ENCODE measurements at places on chromosomes 1 and 21.

GRCh38 chr1:118158924-118159323, 26.1 kb downstream of the SPAG17 start:
- DNase-seq = no peak

GRCh38 chr1:232610192-232610901, 19.6 kb downstream of the SIPA1L2 start:
- no peak for DNase-seq

- DNase-seq = no peak
These were observed 430.6 kb upstream of the BRINP3 start for GRCh38 chr1:190908246-190908645.

- no peak for DNase-seq
These were observed 47.6 kb downstream of the ATP1A1 start for GRCh38 chr1:116420417-116421200.

DNA sequence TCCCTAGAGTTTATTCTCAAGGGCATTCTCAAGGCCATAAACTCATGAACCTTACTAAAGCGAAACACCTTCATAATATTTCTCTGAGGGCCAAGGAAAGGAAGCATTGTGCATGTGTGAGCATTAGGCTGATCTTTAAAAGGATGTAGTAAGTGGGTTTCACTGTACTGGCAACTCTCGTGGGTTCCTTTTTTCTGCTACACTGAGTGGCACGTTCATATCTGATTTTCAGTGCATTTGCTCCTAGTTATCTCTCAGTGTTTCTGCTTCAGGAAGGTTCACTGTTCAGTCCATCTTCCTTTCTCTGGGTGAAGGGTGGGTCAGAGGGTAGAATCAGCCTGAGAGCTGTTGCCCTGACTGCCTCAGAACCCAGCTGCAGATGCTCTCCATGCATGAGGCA, 192.8 kb upstream of the ADGRL2 start:
- no peak for DNase-seq

DNA sequence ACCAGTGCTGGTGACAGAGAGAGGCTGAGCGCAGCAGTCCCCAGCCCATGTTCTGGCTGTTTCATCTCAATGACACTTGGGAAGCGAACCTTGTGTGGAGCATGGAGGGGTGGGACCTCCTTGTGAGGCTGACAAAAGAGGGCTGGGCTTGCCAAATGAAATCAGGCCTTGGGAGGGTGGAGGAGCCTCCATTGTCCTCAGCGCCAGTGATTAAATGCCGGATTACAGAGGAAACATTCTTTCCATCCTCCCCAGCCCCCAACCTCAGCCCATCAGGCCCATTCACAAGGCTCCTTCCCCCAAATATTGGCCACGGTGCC, 63.3 kb upstream of the PAXBP1 start:
- no peak for DNase-seq
